ENCODE measurements at places on chromosomes 12 and 14.

- no peak for DNase-seq
Observed at GRCh38 chr14:30450631-30451545, 108.1 kb upstream of the G2E3 start.

DNA sequence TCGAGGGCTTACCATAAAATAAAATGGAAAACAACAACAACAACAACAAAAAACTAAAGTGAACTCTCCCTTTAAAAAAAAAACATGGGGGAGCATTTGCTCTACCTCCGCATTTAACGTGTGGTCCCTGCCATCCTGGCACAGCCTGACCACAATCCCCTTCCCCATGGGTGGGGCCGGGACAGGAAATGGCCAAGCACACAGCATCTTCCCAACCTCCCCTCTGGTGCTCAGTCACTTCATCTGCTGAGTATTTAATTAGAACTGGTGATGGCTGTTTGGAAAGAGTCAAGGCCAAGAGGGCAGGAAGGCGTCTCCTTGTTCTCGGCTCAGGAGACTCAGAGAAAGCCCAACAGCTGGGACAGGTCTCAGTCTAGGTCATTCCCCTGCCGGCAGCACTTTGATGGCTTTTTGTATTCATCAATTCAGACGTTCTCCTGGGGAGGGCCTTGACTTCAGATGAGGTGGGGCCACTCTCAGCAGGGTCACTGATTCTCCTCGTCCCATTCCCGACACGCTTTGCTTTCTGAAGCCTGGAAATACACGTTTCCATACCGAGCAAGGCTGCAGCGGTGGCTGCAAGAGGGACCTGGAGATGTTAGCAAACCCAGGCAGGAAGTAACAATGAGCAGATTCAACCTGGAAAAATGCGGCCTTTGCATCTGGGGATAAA lies 44.4 kb downstream of the ANO2 start:
- no peak for DNase-seq

GRCh38 chr14:84592770-84593169 lies 937.2 kb upstream of the FLRT2 start:
- no peak for DNase-seq

- no peak for DNase-seq
Observed at GRCh38 chr14:49193332-49194065, 392.7 kb downstream of the RPS29 start.

- DNase-seq = no peak
Observed at GRCh38 chr14:99721792-99722516, 37.9 kb downstream of the CYP46A1 start.

DNA sequence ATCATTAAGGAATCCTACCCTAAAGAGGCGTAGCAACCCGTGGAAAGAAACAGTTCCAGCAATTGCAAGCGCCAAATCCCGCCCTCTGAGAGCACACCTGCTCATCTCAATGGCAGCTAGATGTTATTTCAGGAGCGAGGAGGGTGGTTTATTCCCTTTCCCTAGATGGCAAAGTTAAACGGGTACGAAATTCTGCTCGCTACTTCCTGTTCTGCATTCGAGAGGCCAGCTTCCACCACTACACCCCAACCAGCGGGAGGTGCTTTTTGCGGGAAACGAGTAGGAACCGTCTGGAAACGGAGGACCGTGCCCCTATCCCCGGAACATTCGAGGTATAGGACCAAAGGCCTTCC lies 536 bp downstream of the VPS29 start:
- peak; percentile 67 for DNase-seq

DNA sequence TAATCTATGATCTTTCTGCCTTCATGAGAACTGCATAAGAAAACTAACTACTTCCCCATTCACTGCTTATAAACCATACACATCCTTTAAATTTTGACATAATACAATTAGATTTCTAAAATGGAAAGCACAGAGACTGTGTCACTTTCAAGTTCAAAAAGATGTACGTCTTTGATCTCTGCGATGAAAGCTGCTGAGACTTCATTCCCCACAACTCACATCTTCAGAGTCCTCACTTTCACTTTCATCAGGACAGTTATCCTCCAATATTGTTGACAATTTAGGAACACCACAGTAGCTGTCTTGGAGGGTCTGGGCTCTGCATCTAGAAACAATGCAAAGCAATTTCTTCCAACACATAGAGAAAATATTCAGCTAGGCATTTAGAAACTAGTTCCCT lies 47.9 kb upstream of the KCNC2 start:
- no peak for DNase-seq

DNA sequence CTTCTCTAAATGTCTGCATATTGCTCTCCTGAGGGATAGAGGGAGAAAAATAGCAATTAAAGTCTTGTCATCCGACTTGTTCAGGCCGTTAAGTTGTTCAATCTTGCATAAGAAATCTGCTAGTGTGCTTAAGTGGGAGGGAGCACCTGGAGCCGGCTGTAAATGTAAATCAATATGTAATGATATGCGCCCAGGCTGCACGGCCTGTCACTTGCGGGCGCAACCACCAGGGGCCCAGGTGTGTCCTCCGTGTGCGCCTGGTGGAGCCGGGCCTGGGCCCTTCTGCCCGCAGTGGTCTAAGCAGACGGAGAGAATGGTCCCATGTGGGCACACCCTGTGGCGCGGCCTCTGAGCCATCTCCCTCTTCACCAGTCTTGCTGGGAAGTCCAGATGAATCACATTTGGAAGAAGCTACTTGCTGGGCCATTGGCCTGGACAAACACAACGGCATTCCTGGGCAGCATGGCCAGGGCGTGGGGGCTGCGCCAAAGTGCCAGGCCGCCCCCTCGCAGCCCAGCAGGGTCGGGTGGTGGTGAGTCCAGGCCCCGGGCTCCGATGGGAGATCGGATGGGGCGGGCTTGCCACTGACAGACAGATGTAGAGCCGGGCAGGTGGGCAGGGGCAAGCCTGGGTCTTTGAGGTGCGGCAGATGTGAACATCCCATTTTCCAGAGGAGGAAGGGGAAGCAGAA lies 193.3 kb upstream of the C14orf180 start:
- no peak for DNase-seq

DNA sequence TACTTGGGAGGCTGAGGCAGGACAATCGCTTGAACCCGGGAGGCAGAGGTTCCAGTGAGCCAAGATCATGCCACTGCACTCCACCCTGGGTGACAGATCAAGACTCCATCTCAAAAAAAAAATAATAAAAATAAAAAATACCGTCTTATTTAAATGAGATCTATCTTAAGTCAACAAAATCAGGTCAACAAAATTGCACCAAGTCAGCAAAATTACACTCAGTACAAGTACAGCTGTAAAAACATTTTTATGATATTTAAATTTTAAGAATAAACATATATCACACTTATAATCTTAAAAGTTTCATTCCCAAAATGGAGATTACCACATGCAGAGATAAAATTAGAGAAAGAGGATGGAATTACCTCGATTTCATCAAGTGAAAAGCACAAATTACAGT lies 33.2 kb downstream of the HECTD1 start:
- no peak for DNase-seq
